Activated CD4-positive, alpha-beta T cell treated with anti-CD3 and anti-CD28 coated beads for 1 hour (primary cell): ENCODE measurements at places on chromosomes 2 and 18.

DNA sequence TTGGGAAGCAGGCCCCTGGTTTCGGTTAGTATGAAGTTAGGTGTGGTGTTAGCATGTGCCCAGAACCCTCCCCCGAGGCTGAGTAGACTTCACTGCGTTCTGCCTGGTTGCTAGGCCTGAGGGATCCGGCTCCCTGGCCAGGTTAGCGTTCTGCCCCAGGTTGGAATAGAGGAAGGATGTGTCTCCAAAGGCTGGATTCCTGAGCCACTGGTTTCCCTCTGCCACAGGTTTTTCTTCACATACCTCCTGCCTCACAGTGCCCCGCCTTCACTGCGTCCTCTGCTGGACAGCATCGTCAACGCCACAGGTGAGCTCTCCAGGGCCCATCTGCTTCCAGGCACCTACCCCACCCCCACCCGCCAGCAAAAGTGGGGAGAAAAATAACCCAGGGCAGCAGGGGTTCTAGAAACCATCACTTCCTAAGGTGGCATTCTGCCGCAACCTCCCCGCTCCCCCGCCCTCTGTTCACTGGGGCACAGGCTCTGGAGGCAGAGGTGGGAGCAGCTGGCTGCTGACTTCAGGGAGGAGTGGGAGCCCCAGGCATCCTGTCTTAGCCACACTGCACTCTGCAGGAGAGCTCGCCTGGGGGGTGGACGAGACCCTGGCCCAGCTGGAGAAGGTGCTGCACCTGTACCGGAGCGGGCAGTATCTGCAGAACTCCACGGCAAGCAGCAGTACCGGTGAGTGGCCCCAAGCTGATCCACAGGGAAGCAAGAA is 7.1 kb downstream of the PKDCC start:
- no peak for DNase-seq

DNA sequence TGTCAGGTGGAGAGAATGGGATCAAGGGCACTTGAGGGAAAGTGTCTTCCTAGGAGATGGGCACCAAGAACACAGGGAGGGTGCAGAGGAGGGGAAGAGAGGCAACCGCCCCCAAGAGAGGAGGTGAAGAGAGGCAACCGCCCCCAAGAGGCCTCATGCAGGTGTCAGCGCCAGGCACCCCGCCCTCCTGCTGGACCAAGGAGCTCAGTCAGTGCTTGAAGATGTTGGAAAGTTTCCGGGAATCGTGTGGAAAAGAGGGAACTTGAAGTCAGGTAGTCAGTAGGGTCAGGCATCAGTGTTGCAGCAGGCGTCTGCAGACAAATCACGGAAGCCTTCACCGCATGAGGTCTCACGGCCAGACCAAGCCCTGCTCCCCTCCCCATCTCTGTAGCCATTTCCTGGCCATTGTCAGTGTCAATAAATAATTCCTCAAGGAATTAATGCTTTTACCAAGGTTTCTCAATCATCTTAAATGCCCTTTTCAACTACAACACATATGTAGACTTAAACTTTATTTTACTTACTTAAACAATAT is 353.1 kb downstream of the EIPR1 start:
- DNase-seq, result no peak

DNA sequence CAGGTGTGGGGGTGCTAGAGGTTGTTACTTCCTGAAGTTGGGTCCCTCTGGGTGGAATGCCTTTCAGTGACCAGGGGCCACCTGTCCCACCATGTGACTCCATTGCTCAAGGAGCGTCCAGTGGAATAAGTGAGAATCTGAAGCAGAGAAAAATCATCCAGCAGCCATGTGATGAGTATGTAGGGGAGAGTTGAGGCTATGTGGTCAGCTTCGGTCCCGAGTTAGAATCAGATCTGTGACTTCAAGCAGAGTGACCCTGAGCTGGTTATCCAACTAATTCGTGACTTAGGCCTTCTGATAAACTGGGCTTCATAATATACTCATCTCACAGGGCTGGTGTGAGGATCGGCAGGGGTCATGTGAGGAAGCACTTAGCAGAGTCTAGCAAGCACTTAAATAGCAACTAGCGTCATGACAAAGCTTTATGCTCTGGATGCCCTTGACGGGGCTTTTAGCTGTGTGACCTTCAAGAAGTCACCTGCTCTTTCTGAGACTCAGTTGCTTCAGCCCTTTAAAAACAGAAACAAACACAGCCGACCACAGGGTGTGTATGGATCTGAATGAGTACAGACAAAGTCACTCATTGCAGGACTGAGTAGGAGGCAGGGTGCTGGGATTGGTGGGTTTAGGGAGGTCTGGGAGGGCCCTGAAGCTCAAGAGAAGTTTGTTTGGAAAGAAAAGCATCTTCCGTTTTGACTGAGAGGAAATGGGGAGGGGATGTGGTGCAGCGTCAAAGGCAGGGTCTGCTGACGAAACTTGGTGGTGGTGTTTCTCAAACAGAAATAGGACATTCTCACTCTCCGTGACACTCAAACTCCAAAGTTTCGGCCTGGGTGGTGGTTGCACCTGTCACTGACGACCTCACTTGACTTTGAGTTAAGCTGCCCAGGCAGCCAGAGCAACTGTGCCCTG is 264.0 kb upstream of the CXCR4 start:
- peak; percentile 18 for DNase-seq

DNA sequence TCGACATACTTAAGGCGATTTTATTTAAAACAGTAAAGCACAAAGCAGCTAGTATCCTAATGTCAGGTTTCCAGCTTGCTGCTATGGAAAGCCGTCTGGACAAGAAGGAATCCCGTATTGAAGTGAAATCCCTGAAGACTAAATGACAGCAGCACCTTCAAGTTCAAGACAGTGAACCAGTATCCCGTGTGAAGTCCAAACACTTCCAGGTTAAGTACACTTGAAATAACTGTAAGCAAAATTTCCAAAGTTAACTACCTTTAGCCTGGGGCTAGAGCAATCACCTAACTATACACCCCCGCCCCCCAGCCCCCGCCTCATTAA is 1.2 kb downstream of the MBOAT2 start:
- no peak for DNase-seq

- DNase-seq, result no peak
Observed at GRCh38 chr2:100584816-100585215, 22.0 kb downstream of the PDCL3 start.

GRCh38 chr2:174342686-174343342 is 8.1 kb downstream of the SP9 start:
- no peak for DNase-seq

DNA sequence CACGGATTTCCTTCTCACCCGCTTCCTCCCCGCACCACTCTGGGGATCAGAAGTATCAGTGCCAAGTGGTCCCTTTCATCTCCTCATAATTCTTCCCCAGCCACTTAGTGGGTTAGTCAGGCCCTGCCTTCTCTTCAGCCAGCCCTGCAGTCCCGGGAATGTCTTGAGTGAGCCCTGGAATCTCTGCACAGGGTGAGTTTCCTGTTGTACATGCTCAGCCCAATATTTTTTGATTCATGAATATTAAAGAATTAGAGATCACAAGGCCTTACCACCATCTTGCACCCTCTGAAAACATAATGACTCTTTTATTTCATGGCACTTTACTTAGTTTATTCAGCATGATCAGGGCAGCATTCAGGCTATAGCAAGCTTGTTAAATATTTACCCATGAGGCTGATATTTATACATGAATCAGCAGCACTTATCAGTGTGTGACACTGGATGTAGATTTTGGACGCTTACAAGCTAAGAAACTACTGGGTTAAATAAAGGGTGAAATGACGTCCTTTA is 159.4 kb upstream of the FOSL2 start:
- DNase-seq, result no peak

- DNase-seq, result no peak
Observed at GRCh38 chr2:110157153-110157793, 41.7 kb upstream of the MALL start.

GRCh38 chr2:35220461-35220860 is 1135.1 kb upstream of the CRIM1 start:
- DNase-seq, result no peak
